Esophagus squamous epithelium (tissue), 5 donors: ENCODE measurements at places on chromosomes 3 and 15.

DNA sequence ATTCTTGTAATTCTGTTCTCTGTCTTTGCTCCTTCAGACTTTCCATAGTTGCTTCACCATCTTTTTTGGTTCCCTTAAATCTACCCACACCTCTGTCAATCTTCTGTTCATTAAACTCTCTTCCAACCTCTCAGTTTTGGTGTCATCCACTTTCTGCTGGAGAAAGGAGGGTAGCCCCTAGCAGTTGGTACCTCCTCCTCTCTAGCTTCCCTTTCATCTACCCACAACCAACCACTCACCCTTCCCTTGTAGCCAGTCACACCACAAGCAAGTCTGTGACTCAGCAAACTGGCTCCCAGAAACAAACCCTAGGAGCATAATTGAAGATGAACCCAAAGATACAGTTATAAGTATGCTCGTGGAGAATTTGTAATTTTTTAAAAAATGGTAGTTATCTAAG is 318.6 kb downstream of the FHIT start:
- H3K27ac ChIP-seq = no peak overlapping the region
- no peaks in the 10 kb centered on the region for H3K27me3 ChIP-seq
- no peak overlapping the region for H3K4me3 ChIP-seq
- DNase-seq = no peak

DNA sequence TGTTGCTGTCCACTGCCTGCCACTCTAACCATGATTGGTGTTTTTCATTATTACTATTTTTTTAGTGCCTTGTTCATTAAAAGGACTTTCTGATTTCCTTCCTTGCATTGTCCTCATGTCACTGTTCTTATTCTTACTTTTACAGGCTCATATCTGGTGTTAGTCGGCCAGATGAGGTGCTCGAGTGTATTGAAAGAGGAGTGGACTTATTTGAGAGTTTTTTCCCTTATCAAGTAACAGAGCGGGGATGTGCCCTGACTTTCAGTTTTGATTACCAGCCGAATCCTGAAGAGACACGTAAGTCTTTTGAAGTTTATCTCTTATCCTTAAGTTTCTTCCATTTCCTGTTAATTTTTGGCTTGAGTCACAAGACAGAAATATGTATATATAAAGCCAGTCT is 23.2 kb downstream of the QTRT2 start:
- H3K27me3 ChIP-seq = no peaks in the 10 kb centered on the region
- no peak overlapping the region for H3K27ac ChIP-seq
- peaks cover 16% of the 10 kb centered on the region for H3K36me3 ChIP-seq
- no peak for DNase-seq

GRCh38 chr15:70569091-70569713 is 194.2 kb downstream of the UACA start:
- H3K27me3 ChIP-seq = no peaks in the 10 kb centered on the region
- no peaks in the 10 kb centered on the region for H3K4me1 ChIP-seq
- DNase-seq = no peak
- H3K4me3 ChIP-seq = no peak overlapping the region

- H3K36me3 ChIP-seq = no peaks in the 10 kb centered on the region
- no peaks in the 10 kb centered on the region for H3K27me3 ChIP-seq
- no peak overlapping the region for H3K27ac ChIP-seq
- no peak overlapping the region for H3K4me3 ChIP-seq
These were observed 128.3 kb downstream of the SV2B start for GRCh38 chr15:91228383-91228782.

DNA sequence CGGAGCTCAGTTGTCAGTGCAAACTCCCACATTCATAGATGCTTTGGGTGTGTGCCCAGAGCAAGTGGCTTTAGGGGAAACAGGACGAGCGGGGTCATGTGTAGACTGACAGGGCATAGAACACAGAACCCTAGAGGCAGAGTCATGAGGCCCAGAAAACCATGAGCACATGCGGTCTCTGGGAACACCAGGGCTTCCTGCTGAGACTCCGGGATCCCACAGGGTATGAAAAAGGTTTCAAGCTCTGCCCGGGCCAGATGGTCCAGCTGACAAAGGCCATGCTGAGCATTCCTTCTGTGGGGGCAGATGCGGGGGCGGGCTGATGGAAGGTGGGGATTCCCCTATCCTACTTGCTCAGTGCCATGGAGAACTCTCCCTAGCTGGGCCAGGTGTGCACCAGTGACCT is 44.8 kb downstream of the ROPN1B start:
- H3K4me3 ChIP-seq = no peak overlapping the region
- H3K27me3 ChIP-seq = no peaks in the 10 kb centered on the region
- DNase-seq = no peak

DNA sequence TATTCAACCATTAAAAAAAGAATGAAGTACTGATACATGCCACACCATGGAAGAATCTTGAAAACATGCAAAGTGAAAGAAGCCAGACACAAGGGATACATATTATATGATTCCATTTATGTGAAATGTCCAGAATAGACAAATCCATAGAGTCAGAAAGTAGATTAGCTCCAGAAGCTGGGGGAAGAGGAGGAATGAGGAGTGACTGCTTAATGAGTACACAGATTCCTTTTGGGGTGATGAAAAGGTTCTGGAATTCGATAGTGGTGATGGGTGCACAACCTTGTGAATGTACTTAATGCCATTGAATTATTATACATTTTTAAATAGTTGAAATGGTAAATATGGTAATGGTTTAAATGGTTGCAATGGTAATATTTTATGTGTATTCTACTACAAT is 90.6 kb upstream of the SPATA12 start:
- no peaks in the 10 kb centered on the region for H3K36me3 ChIP-seq
- H3K27me3 ChIP-seq = no peaks in the 10 kb centered on the region
- H3K27ac ChIP-seq = no peak overlapping the region
- H3K4me3 ChIP-seq = no peak overlapping the region

DNA sequence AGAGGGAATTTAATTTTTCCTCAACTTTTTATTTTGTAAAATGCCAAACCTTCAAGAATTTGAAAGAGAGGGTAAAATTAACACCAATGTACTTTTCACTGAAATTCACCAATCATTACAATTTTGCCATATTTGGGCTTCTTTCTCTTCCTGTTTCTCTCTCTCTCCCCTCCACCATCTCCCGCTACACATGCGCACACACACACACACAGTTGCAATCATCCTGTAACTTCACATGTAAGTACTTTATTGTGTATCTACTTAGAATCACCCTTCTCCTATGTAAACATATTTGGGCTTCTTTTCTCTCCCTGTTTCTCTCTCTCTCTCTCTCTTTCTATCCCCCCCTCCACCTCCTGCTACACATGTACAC is 7.4 kb downstream of the ARL14 start:
- no peaks in the 10 kb centered on the region for H3K36me3 ChIP-seq
- no peak for DNase-seq
- H3K27me3 ChIP-seq = no peaks in the 10 kb centered on the region
- no peaks in the 10 kb centered on the region for H3K4me1 ChIP-seq

GRCh38 chr3:139534992-139535879 is 4.3 kb downstream of the RBP1 start:
- no peak overlapping the region for H3K4me3 ChIP-seq
- no peak for DNase-seq
- no peaks in the 10 kb centered on the region for H3K27me3 ChIP-seq
- peak overlapping the region; percentile 74 for H3K27ac ChIP-seq
- no peaks in the 10 kb centered on the region for H3K36me3 ChIP-seq

- H3K36me3 ChIP-seq = no peaks in the 10 kb centered on the region
- DNase-seq = no peak
- H3K27me3 ChIP-seq = no peaks in the 10 kb centered on the region
These were observed 169.1 kb downstream of the GAP43 start for GRCh38 chr3:115792206-115792955.

DNA sequence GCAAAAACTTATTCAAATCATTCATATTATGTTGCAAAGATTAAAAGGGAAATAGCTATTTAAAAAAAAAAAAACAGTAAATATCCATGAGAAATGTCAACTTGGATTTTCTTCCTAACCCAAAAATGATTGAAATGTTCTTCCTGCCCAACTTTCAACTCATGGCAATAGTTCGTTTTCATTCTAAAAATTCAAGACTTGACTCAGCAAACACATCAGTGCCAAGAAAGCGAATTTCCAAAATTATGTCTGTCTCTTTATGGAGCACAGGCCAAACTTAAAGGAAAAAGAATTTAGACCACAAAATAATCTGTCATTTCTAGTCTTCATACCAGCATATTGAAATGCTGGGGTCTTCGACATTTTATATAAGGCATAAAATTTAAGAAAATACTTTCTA is 63.7 kb downstream of the MAGI1 start:
- peaks cover 6% of the 10 kb centered on the region for H3K4me1 ChIP-seq
- H3K36me3 ChIP-seq = no peaks in the 10 kb centered on the region
- H3K27ac ChIP-seq = no peak overlapping the region
- H3K4me3 ChIP-seq = no peak overlapping the region
- H3K27me3 ChIP-seq = no peaks in the 10 kb centered on the region
- no peak for DNase-seq

- no peaks in the 10 kb centered on the region for H3K27me3 ChIP-seq
- H3K4me3 ChIP-seq = no peak overlapping the region
- no peaks in the 10 kb centered on the region for H3K4me1 ChIP-seq
- H3K36me3 ChIP-seq = peaks cover 65% of the 10 kb centered on the region
These were observed 40.1 kb downstream of the SGO1 start for GRCh38 chr3:20145874-20146273.

DNA sequence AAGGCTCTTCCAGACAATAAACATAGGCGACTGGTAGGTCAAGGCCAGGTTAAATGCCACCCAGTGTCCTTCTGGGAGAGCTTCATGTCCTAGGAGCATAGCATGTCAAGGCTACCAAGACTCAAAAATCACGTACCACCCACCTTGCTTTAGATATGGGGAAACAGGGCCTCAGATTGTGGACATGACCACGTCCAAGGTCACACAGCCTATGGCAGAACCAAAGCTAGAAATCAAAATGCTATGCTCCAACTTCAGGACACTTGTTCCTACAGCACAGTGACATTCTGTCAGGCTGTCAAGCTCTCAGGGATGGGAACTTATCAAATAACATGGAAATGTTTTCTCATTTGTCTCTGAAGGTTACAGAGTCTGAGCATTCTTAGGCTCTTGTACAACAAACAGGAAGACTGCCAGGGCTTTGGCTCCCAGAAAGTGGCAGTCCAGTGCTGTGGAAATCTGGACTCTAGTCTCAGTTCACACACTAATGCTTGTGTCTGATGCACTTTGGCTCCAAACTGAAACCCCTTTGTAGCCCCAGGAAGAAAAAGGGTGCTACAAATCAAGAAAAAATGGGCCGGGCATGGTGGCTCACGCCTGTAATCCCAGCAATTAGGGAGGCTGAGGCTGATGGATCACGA is 170.4 kb upstream of the LPP start:
- H3K27me3 ChIP-seq = no peaks in the 10 kb centered on the region
- H3K36me3 ChIP-seq = no peaks in the 10 kb centered on the region
- H3K27ac ChIP-seq = no peak overlapping the region

DNA sequence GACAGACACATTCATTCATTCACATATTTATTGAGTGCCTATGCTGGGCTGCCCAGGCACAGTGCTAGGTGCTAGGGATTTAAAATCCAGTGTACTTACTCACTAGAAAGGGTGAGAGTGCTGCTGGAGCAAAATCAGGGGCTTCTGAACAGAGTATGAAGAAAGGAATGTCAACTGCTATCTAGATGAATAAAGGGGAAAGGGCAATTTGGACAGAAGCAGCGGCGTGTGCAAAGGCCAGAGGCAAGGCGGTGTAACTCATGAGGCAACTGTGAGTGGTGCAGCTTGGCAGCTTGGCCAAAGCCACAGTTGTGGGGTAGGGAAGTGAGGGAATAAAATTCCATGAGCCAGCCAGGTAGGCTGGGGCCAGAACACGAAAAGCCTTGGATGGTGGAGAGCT is 76.7 kb downstream of the RAD18 start:
- no peaks in the 10 kb centered on the region for H3K36me3 ChIP-seq
- no peaks in the 10 kb centered on the region for H3K4me1 ChIP-seq
- DNase-seq = no peak
- no peak overlapping the region for H3K4me3 ChIP-seq
- H3K27me3 ChIP-seq = no peaks in the 10 kb centered on the region
- no peak overlapping the region for H3K27ac ChIP-seq

DNA sequence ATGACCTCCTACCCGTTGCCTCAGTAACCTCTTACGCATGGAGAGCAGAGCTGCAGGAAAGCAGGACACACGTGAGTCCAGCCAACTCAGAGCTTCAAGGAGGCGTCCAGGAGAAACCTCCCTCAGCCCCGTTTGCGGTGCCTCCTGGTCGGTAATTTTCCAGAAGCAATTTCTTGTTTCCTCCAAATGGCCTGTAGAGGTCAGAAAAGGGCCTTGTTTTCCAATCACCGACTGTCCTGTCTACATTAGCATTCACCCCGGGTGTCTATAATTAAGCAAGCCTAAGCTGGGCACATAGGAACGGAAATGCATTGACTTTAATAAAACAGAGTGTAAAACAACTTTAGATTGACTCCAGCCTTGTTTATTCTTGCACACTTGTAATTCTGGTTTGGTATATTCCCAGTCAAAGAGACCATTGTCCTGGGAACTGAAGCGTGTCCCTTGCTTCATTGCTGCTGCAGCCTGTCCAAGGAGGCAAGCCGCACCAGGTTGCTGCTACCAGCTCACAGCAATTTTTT is 836.2 kb downstream of the AGBL1 start:
- H3K4me1 ChIP-seq = no peaks in the 10 kb centered on the region
- H3K36me3 ChIP-seq = no peaks in the 10 kb centered on the region
- no peak overlapping the region for H3K27ac ChIP-seq
- no peaks in the 10 kb centered on the region for H3K27me3 ChIP-seq

GRCh38 chr3:13708301-13708700 is 159.4 kb downstream of the FBLN2 start:
- no peak overlapping the region for H3K27ac ChIP-seq
- H3K27me3 ChIP-seq = no peaks in the 10 kb centered on the region
- no peaks in the 10 kb centered on the region for H3K36me3 ChIP-seq
- DNase-seq = no peak

DNA sequence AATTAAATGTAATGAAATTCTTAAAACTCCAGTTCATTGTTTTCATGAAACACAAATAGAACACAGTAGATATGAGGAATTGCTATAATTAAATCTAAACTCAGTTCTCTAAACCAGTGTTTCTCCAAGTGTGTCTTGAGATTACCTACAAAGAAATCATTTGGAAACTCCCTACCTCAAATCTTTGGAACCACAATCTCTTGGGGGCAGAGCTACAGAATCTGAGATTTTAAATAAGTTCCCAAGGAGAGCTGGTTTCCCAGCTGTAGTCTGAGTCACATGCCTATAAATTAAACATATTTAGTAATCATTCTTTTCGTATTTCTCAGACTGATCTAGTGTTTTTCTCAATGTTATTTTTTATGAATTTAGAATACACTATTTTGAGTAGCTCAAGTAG is 17.0 kb upstream of the ACTC1 start:
- no peaks in the 10 kb centered on the region for H3K36me3 ChIP-seq
- no peaks in the 10 kb centered on the region for H3K4me1 ChIP-seq
- no peaks in the 10 kb centered on the region for H3K27me3 ChIP-seq
- H3K27ac ChIP-seq = no peak overlapping the region
- H3K4me3 ChIP-seq = no peak overlapping the region
